ENCODE measurements at places on chromosomes 1 and 21. TPM values are rescaled to one million over a fixed set of nuclear protein-coding genes. Genes with fewer than 3 reads are reported as not detected.

- ATAC-seq = no peak
Observed at GRCh38 chr1:206419250-206419649, 51.0 kb upstream of the IKBKE start.

- no peak for ATAC-seq
Observed at GRCh38 chr1:236092899-236093298, 28.0 kb upstream of the NID1 start.

DNA sequence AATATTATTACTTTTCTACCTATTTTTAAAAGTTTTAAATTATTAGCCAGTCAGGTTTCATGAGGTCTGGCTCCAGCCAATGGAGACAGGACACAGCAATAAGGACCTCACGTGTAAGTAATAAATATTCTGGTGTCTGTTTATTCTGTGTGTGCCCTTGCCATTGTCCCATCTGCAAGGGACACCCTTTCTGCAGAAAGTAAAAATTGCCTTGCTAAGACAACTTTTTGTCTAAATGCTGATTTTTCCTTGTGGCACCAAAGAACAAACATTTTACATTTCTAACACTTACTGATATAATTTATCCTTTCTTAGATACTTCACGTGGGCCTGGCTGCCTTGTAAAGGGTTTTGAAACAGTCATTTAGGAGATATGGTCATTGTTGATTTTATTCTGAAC lies 29.4 kb downstream of the OVAAL start:
- ATAC-seq = no peak

Gene KIFAP3
- total RNA-seq = 32.6 TPM

Measured in activated T-helper 17 cell treated with anti-CD3 and anti-CD28 coated beads, Interleukin-2, amount 50 U/mL, for 72 hours (primary cell).